ENCODE measurements at places on chromosomes 6 and 20. TPM values are rescaled to one million over a fixed set of nuclear protein-coding genes. Genes with fewer than 3 reads are reported as not detected.

GRCh38 chr20:37360391-37361115 is 14.6 kb downstream of the SRC start:
- H3K4me1 ChIP-seq = peaks cover 5% of the 10 kb centered on the region
- H3K4me3 ChIP-seq = no peak overlapping the region
- H3K27me3 ChIP-seq = no peaks in the 10 kb centered on the region
- DNase-seq = no peak

DNA sequence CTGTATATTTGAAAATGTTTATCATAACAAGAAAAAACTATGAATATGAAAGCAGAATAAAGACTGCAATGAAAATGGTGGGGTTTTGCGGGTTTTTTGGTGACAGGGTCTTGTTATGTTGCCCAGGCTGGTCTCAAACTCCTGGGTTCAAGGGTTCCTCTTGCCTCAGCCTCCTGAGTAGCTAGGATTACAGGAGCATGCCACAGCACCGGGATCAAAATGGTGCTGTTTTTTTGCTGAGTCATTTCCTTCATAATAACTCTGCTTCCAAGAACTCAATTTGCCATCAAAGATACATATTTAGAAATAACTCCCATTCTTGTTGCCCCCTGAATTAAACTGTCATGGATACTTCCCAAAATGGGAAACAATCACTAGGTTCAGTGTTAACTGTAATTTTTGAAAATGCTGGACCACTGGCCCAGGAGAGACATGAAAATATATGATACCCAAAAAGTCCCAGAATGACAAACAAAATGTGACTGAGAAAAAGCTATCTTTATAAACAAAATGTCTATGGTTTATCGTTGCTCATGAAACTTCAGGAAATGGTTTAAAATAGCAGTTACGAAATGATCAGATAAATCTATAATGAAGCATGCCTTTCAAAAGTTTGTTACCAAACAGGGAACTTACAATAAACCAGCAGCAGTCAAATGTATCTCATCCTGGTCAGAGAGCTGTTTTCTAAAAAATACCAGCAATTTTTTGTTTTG is 32.2 kb downstream of the ILRUN start:
- H3K27me3 ChIP-seq = no peaks in the 10 kb centered on the region
- peaks cover 20% of the 10 kb centered on the region for H3K4me1 ChIP-seq
- no peak overlapping the region for H3K4me3 ChIP-seq
- H3K27ac ChIP-seq = no peak overlapping the region

DNA sequence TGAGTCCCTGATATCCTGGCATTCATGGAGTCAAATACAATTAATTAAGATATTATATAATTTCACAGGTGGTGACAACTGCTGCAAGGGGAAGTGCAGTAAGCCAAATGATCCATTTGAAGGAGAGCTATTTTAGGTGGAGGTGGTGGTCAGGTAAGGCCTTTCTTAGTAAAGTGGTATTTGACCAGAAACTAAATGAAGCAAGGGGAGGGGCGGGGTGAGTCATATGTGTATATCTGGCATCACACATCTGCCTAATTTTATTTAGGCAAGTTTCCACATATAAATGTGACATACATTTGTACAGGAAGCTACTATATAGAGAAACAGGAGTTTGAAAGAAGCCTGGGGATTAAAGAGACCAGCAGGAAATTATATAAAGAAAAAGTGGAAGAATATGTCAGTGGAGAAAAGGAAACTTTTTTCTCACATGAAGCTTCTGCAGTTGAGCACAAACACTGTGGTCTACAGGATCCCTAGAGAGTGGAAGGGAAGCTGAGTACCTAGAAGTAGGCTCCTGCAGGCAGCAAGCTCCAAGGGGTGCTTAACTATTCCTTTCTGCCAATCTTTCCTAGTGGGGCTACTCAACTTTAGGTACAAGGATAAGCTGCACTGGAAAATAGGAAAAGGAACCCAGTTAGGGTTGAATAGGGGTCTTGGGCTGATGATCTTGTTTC is 99.6 kb downstream of the OGFRL1 start:
- no peaks in the 10 kb centered on the region for H3K36me3 ChIP-seq
- H3K27me3 ChIP-seq = peaks cover under 1% of the 10 kb centered on the region
- H3K27ac ChIP-seq = no peak overlapping the region
- DNase-seq = no peak
- no peaks in the 10 kb centered on the region for H3K4me1 ChIP-seq

DNA sequence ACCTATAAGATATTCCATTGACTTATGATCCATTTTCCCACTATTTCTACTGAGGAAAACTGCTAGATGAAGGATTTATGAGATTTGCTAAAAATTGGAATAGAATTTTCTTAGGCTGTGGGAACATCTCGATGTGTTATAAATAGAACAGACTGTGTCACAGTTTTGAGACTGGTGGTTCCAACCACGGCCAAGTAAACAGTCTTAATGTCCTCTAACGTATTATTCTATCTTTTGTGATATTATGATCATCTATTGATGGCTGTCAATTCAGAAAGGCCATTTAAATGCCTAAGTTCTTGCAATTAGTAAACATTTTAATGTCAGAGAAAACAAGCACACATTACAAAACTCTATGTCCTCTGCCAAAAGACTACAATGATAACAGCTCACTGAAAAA is 71.5 kb upstream of the PLN start:
- peaks cover 39% of the 10 kb centered on the region for H3K36me3 ChIP-seq
- DNase-seq = no peak
- no peak overlapping the region for H3K27ac ChIP-seq
- no peaks in the 10 kb centered on the region for H3K4me1 ChIP-seq

GRCh38 chr20:19735446-19735845 is 22.6 kb upstream of the RIN2 start:
- H3K4me1 ChIP-seq = no peaks in the 10 kb centered on the region
- H3K4me3 ChIP-seq = no peak overlapping the region
- H3K27me3 ChIP-seq = no peaks in the 10 kb centered on the region
- DNase-seq = no peak

DNA sequence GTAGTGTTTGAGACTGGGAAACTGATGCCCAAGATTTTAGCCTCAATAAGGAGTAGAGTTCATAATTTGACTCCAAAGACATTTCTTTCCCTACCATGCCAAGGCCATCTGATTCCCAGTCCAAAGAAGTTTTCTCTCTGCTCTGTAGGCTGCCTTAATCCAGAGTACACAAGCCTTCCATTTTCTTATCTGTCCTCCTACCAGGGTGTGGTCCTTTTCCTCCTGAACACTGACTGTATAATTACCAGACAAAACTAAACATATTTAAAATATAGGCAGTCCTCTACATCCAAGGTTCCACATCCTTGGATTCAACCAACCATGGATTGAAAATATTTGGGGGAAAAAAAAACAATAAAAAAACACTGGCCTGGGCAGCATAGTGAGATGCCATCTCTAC is 108.4 kb downstream of the SLC16A10 start:
- DNase-seq = no peak
- no peak overlapping the region for H3K27ac ChIP-seq
- no peaks in the 10 kb centered on the region for H3K36me3 ChIP-seq
- H3K27me3 ChIP-seq = no peaks in the 10 kb centered on the region
- no peak overlapping the region for H3K4me3 ChIP-seq
- H3K4me1 ChIP-seq = peaks cover 3% of the 10 kb centered on the region

GRCh38 chr20:50379049-50379990 is 130.9 kb upstream of the PTPN1 start:
- H3K4me1 ChIP-seq = peaks cover 33% of the 10 kb centered on the region
- no peak overlapping the region for H3K4me3 ChIP-seq
- no peaks in the 10 kb centered on the region for H3K36me3 ChIP-seq
- no peaks in the 10 kb centered on the region for H3K27me3 ChIP-seq

DNA sequence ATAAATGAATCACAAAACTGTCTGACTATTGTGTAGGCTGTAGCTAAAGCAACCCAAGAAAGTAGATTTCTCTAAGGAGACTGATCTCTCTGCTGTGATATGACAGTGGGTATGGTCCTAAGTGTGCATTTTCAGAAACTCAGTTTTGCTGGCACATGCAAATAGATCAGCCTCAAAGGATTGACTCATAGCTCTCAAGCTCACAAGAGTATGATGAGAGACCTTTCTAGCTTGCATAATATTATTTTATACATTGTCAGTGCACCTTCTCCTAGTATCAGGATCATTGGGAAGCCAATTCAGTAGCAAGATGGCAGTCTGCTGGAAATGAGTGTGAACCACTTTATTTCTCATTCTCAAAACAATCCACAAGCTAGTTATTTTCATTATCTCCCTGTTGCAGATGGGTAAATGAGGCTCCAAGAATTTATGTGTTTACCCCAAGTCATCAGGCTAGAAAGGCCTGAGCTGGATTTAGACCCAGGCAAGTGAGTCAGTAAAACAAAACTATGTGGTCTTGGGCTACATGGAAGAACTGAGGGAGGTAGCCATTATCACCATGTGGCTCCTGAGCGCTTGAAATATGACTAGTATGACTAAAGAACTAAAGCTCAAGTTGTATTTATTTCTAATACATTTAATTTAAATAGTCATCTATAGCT is 27.9 kb upstream of the PLCB4 start:
- DNase-seq = no peak
- no peaks in the 10 kb centered on the region for H3K4me1 ChIP-seq
- H3K4me3 ChIP-seq = no peak overlapping the region
- no peaks in the 10 kb centered on the region for H3K36me3 ChIP-seq
- H3K27ac ChIP-seq = no peak overlapping the region

GRCh38 chr6:42989923-42990322 is 5.6 kb downstream of the PPP2R5D start:
- H3K4me3 ChIP-seq = no peak overlapping the region
- no peak overlapping the region for H3K27ac ChIP-seq
- peaks cover 31% of the 10 kb centered on the region for H3K4me1 ChIP-seq
- no peak for DNase-seq
- H3K27me3 ChIP-seq = no peaks in the 10 kb centered on the region

DNA sequence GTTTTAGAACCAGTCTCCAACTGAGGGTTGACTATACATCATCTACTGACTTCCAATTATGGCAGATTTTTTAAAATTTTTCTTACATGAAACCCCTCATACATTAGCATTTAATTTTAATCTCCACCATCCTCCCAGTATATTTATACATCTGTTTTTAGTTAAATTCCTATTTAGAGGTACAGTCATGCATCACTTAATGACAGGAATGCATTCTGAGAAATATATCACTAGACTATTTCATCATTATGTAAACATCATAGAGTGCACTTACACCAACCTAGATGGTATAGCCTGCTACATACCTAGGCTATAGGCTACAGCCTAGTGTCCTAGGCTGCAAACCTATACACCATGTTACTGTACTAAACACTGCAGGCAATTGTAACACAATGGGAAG is 316.7 kb upstream of the MARCKS start:
- DNase-seq = no peak
- H3K36me3 ChIP-seq = no peaks in the 10 kb centered on the region
- no peak overlapping the region for H3K27ac ChIP-seq
- no peak overlapping the region for H3K4me3 ChIP-seq
- no peaks in the 10 kb centered on the region for H3K4me1 ChIP-seq
- no peaks in the 10 kb centered on the region for H3K27me3 ChIP-seq

- H3K27me3 ChIP-seq = no peaks in the 10 kb centered on the region
- no peak for DNase-seq
- peaks cover 25% of the 10 kb centered on the region for H3K4me1 ChIP-seq
- no peak overlapping the region for H3K4me3 ChIP-seq
- H3K27ac ChIP-seq = no peak overlapping the region
- H3K36me3 ChIP-seq = peaks cover 66% of the 10 kb centered on the region
Observed at GRCh38 chr20:50563133-50563944, 53.2 kb downstream of the PTPN1 start.

DNA sequence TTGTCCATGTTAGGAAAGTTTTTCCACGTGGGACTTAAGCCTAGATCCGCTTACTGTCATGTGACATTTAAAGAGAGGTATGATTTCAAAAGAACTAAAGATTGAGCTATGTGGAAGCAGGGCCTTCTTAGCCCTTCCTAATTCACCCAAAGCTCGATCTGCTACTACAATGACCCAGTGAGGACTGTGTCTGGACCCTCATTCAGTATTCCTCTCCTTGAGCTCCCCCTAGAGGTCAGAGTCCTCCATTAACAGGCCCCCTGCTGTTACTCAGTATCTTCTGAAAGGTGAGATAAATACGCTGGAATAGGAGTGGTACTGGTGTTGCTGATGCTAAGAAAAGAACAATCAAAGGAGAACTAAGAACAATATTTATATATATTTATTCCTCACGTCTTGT is 414.0 kb downstream of the GJA1 start:
- DNase-seq = no peak
- H3K4me3 ChIP-seq = no peak overlapping the region
- H3K27ac ChIP-seq = no peak overlapping the region
- H3K36me3 ChIP-seq = no peaks in the 10 kb centered on the region
- no peaks in the 10 kb centered on the region for H3K27me3 ChIP-seq

- no peaks in the 10 kb centered on the region for H3K4me1 ChIP-seq
- H3K27ac ChIP-seq = no peak overlapping the region
- peaks cover 3% of the 10 kb centered on the region for H3K36me3 ChIP-seq
- no peaks in the 10 kb centered on the region for H3K27me3 ChIP-seq
- no peak overlapping the region for H3K4me3 ChIP-seq
Observed at GRCh38 chr20:33415948-33416347, 14.6 kb upstream of the CDK5RAP1 start.

DNA sequence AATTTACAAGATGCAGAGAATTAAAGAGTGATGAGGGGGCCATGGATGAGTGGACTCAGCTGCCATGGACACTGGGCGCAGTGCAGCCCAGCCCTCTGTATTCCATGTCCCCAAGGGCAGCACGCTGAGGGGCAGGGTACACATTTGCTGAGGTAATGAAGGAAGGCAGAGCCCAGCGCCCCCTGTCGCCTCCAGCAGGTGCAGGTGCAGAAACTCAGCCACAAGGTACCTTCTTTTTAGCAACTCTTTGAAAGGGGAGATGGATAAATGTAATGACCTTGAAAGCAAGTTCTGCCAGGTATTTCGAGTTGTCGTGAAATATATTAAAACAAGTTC is 7.1 kb downstream of the CD93 start:
- H3K4me3 ChIP-seq = no peak overlapping the region
- H3K36me3 ChIP-seq = no peaks in the 10 kb centered on the region
- no peak for DNase-seq
- H3K4me1 ChIP-seq = no peaks in the 10 kb centered on the region
- H3K27ac ChIP-seq = no peak overlapping the region
- H3K27me3 ChIP-seq = no peaks in the 10 kb centered on the region

DNA sequence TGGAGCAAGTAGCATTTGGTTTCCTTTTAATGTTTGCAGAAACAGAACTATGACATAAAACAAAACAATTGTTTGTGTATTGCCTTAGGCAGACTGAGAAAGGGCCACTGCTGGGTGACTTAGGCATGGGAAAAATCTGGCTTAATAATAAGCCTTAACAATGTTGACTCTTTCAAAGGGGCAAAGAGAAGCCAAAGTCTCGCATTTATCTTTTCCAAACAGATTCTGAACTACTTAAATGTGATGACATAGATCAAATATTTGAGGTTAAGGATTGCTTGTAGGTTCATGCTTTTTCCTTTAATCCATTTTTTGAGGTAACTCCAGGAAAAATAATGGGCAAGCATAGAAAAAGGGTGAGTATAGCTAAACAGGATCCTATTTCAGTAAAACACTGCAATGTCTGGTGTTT is 39.6 kb downstream of the ADAT2 start:
- H3K4me1 ChIP-seq = no peaks in the 10 kb centered on the region
- no peaks in the 10 kb centered on the region for H3K36me3 ChIP-seq
- DNase-seq = no peak
- H3K27ac ChIP-seq = no peak overlapping the region
- H3K27me3 ChIP-seq = no peaks in the 10 kb centered on the region

Gene RAB44
- 0.22 TPM for total RNA-seq

Gene POU5F1
- total RNA-seq = not detected
